ENCODE measurements at places on chromosomes 7 and 10.

- no peaks in the 10 kb centered on the region for H3K4me1 ChIP-seq
- no peak for DNase-seq
- H3K27me3 ChIP-seq = peaks cover 12% of the 10 kb centered on the region
Measured at GRCh38 chr7:8423057-8423456, 10.4 kb upstream of the NXPH1 start.

DNA sequence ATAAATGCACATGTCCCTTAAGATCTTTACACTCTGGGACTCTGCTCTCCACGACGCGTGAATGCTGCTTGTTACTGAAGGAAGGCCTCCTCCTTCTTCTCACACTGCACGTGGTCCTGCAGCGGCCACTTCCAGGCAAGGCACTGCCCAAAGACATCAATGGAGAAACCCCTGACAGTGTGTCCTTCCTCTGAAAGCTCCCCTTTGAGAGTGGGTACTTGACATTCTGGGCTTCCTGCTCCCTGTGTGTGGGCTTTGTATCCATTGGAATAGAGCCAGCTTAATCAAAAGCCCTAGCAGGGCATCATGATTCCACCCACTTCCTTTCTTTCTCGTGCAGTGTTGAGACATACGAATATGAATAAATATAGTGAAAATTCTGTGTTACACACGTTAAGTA lies 69.7 kb upstream of the STK17A start:
- no peaks in the 10 kb centered on the region for H3K27me3 ChIP-seq
- no peak overlapping the region for H3K27ac ChIP-seq
- no peaks in the 10 kb centered on the region for H3K4me1 ChIP-seq

GRCh38 chr10:104559935-104560334 lies 81.2 kb upstream of the SORCS3 start:
- H3K4me1 ChIP-seq = no peaks in the 10 kb centered on the region
- H3K27ac ChIP-seq = no peak overlapping the region
- H3K36me3 ChIP-seq = no peaks in the 10 kb centered on the region
- no peaks in the 10 kb centered on the region for H3K27me3 ChIP-seq
- no peak overlapping the region for H3K4me3 ChIP-seq

GRCh38 chr10:77398558-77398957 lies 239.1 kb downstream of the KCNMA1 start:
- no peak overlapping the region for H3K27ac ChIP-seq
- H3K27me3 ChIP-seq = no peaks in the 10 kb centered on the region
- H3K4me3 ChIP-seq = no peak overlapping the region
- H3K4me1 ChIP-seq = peaks cover under 1% of the 10 kb centered on the region

- H3K4me1 ChIP-seq = no peaks in the 10 kb centered on the region
- H3K36me3 ChIP-seq = no peaks in the 10 kb centered on the region
- H3K4me3 ChIP-seq = no peak overlapping the region
- DNase-seq = no peak
- no peaks in the 10 kb centered on the region for H3K27me3 ChIP-seq
Measured at GRCh38 chr7:129557686-129558481, 53.6 kb upstream of the NRF1 start.

DNA sequence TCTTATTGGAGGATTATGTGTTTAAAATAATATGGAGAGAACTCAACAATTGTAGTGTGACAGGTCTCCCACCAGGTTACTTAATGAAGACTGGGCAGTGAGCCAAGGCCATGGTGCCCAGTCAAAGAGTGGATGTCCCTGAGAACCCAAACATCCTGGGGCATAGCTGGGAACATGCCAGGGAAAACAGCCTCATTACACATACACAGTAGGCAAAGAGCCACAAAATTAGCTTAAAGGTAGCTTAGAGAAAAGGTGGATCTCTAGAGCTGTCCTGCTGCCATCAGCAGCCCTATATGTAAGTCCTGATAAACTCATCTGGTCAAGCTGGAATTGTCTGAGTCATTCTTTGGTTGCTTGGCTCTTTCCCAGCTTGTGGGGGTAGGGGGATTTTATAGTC lies 287.8 kb downstream of the PHF14 start:
- DNase-seq = no peak
- H3K4me3 ChIP-seq = no peak overlapping the region
- H3K36me3 ChIP-seq = no peaks in the 10 kb centered on the region
- no peak overlapping the region for H3K27ac ChIP-seq

GRCh38 chr7:158498443-158499081 lies 89.1 kb downstream of the PTPRN2 start:
- H3K36me3 ChIP-seq = no peaks in the 10 kb centered on the region
- no peak overlapping the region for H3K4me3 ChIP-seq
- DNase-seq = no peak
- no peaks in the 10 kb centered on the region for H3K4me1 ChIP-seq

- peak overlapping the region; percentile 83 for H3K27ac ChIP-seq
- no peak overlapping the region for H3K4me3 ChIP-seq
- no peaks in the 10 kb centered on the region for H3K27me3 ChIP-seq
- peaks cover 52% of the 10 kb centered on the region for H3K4me1 ChIP-seq
- H3K36me3 ChIP-seq = no peaks in the 10 kb centered on the region
Measured at GRCh38 chr10:132630666-132631337, 93.2 kb downstream of the INPP5A start.

GRCh38 chr7:82012453-82012852 lies 242.6 kb upstream of the HGF start:
- no peaks in the 10 kb centered on the region for H3K27me3 ChIP-seq
- H3K36me3 ChIP-seq = no peaks in the 10 kb centered on the region
- H3K4me1 ChIP-seq = no peaks in the 10 kb centered on the region
- H3K4me3 ChIP-seq = no peak overlapping the region
- DNase-seq = no peak

DNA sequence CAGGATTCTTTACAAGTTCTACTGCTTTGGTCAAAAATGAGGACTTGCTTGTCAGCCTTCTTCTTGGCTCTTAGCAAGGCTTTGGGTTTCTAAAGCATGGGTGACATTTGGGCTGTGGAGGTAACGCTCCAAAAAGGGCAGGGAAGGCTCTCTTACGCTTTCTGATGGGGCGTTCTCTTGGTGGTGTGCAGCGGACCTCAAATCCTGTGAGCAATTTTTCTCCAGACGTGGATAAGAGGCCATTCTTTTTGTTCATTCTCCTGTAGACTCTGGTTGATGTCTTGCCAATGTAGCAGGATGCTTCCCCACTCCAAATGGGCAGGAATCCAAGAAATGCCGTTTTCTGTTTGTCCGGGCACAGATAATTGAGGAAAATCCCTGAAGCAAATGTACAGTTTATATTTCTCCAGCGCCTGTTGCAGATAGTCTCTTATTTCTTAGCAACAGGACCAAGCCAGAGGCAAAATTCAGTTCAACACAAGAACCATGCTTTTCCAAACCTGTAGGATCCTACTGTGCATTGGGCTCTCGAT lies 138.4 kb upstream of the NFE2L3 start:
- no peaks in the 10 kb centered on the region for H3K36me3 ChIP-seq
- no peaks in the 10 kb centered on the region for H3K27me3 ChIP-seq
- no peak for DNase-seq
- no peak overlapping the region for H3K27ac ChIP-seq
- no peaks in the 10 kb centered on the region for H3K4me1 ChIP-seq
- no peak overlapping the region for H3K4me3 ChIP-seq

GRCh38 chr10:65194555-65194954 lies 1673.4 kb downstream of the REEP3 start:
- no peaks in the 10 kb centered on the region for H3K4me1 ChIP-seq
- no peak for DNase-seq
- no peak overlapping the region for H3K27ac ChIP-seq
- no peaks in the 10 kb centered on the region for H3K36me3 ChIP-seq
- no peak overlapping the region for H3K4me3 ChIP-seq
- no peaks in the 10 kb centered on the region for H3K27me3 ChIP-seq

DNA sequence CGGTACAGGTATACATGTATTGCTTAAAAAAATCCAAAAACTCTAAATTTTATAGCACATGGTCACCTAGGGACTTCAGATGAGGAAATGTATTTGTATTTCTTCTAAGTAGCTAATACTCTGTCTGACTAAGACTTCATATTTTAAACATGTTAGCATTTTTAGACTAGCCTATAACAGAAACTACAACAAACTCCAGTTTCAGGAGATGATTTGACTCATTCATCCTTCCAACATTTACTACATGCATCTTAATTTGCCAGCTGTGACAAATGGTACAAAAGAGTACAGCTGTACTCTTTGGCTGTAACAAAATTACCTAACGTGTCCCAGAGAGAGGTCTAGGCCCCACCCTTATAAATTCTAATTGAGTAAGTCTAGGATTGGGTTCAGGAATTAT lies 22.2 kb downstream of the TMEM209 start:
- no peaks in the 10 kb centered on the region for H3K36me3 ChIP-seq
- no peak for DNase-seq
- no peak overlapping the region for H3K27ac ChIP-seq
- H3K4me1 ChIP-seq = no peaks in the 10 kb centered on the region
- H3K27me3 ChIP-seq = no peaks in the 10 kb centered on the region
- no peak overlapping the region for H3K4me3 ChIP-seq

- H3K4me3 ChIP-seq = no peak overlapping the region
- peaks cover 19% of the 10 kb centered on the region for H3K36me3 ChIP-seq
- no peak overlapping the region for H3K27ac ChIP-seq
Measured at GRCh38 chr7:107914831-107915230, 23.8 kb downstream of the DLD start.

GRCh38 chr10:95031656-95032055 lies 37.6 kb downstream of the CYP2C8 start:
- no peaks in the 10 kb centered on the region for H3K4me1 ChIP-seq
- no peaks in the 10 kb centered on the region for H3K36me3 ChIP-seq
- no peak overlapping the region for H3K4me3 ChIP-seq
- no peak for DNase-seq

- peaks cover 10% of the 10 kb centered on the region for H3K4me1 ChIP-seq
- H3K27me3 ChIP-seq = no peaks in the 10 kb centered on the region
- H3K27ac ChIP-seq = no peak overlapping the region
- no peak for DNase-seq
- H3K4me3 ChIP-seq = no peak overlapping the region
Measured at GRCh38 chr10:124386186-124387077, 32.3 kb downstream of the OAT start.

DNA sequence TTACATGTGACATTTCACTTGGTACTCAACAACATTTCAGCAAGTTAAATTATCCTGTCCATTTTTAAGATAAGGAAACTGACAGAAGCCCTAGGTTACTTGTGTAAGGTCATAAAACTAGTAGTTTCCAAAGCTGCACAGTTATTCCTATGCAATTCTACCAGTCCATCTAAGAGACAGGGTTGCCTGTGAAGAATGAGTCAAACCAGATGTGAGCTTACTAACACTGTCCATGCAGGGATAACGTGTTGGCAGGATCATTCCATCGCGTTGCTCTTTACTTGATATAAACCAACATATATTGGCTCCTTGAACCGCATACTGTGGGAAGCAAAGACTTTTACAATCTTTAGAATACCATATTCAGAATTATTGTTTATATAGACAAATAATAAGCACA lies 280.9 kb upstream of the HGF start:
- H3K27ac ChIP-seq = no peak overlapping the region
- H3K4me3 ChIP-seq = no peak overlapping the region
- DNase-seq = no peak

- no peaks in the 10 kb centered on the region for H3K4me1 ChIP-seq
- no peak overlapping the region for H3K4me3 ChIP-seq
- H3K36me3 ChIP-seq = no peaks in the 10 kb centered on the region
Measured at GRCh38 chr7:70000737-70001348, 402.6 kb downstream of the AUTS2 start.

DNA sequence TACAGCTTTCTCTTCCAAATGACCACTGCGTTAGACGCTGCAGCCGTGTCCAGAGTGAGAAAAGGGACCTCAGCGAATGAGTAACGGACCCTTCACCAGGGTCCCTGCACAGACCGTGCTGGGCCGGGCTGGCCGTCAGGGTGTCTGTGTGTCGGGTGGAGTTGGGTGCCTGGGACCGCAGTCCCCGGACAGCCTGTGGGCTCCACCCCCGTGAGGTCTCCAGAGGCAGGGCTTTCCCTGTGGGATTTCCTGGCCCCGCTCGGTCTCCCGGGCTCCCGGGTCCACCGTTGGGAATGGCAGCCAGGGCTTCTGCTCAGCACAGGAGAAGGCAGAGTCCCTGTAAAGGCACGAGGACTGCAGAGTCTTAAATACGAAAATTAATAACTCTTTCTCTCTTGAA lies 509.7 kb downstream of the TCERG1L start:
- H3K4me3 ChIP-seq = no peak overlapping the region
- no peak for DNase-seq
- no peaks in the 10 kb centered on the region for H3K4me1 ChIP-seq
- H3K36me3 ChIP-seq = no peaks in the 10 kb centered on the region
- no peaks in the 10 kb centered on the region for H3K27me3 ChIP-seq

- no peak overlapping the region for H3K4me3 ChIP-seq
- H3K4me1 ChIP-seq = no peaks in the 10 kb centered on the region
- H3K27me3 ChIP-seq = no peaks in the 10 kb centered on the region
- no peak for DNase-seq
- H3K27ac ChIP-seq = no peak overlapping the region
- H3K36me3 ChIP-seq = no peaks in the 10 kb centered on the region
Measured at GRCh38 chr10:111128331-111129180, 51.7 kb downstream of the ADRA2A start.

DNA sequence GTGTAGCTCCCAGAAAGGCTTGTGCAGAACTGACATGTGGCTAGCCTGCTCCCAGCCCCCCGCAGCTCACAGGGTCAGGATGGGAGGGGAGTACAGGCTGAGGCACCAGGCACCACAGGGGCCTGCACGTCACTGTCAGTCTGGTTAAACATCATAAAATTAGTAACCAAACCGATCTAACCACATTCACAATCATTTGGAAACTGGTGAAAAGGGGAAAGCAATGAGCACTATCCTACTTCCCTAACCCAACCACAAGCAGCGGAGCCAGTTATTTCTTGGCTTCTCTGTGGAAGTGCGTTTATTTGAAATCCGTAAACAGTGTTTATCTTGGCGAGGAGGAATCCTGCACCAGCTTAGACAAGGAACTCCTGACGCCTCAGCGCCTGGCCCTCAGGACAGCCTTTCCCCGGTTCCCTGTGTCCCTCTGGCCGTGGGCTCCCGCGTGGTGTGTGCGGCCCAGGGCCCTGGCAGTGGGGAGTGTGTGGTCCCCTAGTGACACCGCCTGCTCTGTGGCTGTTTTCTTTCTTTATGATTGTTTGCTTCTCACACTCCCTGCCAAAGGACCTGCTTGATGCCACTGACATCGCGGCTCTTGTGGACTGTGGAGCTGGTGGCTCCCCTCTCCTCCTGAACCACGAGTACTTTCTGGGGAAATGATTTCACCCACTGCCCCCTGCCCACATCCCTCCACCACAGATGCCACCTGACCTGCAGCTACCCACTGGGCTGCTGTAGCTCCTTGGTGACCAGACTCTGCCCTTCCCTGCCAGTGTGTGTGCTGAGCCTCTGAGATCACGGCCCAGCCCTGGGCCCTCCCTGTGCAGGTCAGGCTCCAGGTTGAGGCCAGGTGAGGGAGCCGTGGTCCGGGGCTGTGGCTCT lies 38.0 kb downstream of the INPP5A start:
- H3K27ac ChIP-seq = peak overlapping the region; percentile 53
- H3K36me3 ChIP-seq = no peaks in the 10 kb centered on the region
- H3K27me3 ChIP-seq = no peaks in the 10 kb centered on the region
- H3K4me1 ChIP-seq = peaks cover 36% of the 10 kb centered on the region

GRCh38 chr7:142321391-142321790 lies 63.5 kb upstream of the PRSS58 start:
- no peak overlapping the region for H3K27ac ChIP-seq
- H3K4me3 ChIP-seq = no peak overlapping the region
- no peaks in the 10 kb centered on the region for H3K36me3 ChIP-seq

GRCh38 chr7:112079122-112079521 lies 127.1 kb downstream of the DOCK4 start:
- H3K27ac ChIP-seq = no peak overlapping the region
- no peaks in the 10 kb centered on the region for H3K27me3 ChIP-seq
- H3K4me3 ChIP-seq = no peak overlapping the region
- H3K36me3 ChIP-seq = no peaks in the 10 kb centered on the region
- H3K4me1 ChIP-seq = no peaks in the 10 kb centered on the region

- no peak overlapping the region for H3K4me3 ChIP-seq
- H3K27me3 ChIP-seq = no peaks in the 10 kb centered on the region
- H3K36me3 ChIP-seq = no peaks in the 10 kb centered on the region
- peaks cover 11% of the 10 kb centered on the region for H3K4me1 ChIP-seq
- DNase-seq = no peak
Measured at GRCh38 chr10:31341552-31341951, 22.5 kb downstream of the ZEB1 start.

Data from esophagus squamous epithelium (tissue), 5 donors.